HFF-Myc (cell line): ENCODE measurements at places on chromosomes 1 and 21.
A peak's percentile ranks its signal among the peaks of the same experiment; 100 is the strongest.

GRCh38 chr1:233240829-233241682 lies 54.5 kb downstream of the PCNX2 start:
- no peak for DNase-seq

- DNase-seq = no peak
These were observed 15.3 kb downstream of the FMO4 start for GRCh38 chr1:171329251-171329650.

DNA sequence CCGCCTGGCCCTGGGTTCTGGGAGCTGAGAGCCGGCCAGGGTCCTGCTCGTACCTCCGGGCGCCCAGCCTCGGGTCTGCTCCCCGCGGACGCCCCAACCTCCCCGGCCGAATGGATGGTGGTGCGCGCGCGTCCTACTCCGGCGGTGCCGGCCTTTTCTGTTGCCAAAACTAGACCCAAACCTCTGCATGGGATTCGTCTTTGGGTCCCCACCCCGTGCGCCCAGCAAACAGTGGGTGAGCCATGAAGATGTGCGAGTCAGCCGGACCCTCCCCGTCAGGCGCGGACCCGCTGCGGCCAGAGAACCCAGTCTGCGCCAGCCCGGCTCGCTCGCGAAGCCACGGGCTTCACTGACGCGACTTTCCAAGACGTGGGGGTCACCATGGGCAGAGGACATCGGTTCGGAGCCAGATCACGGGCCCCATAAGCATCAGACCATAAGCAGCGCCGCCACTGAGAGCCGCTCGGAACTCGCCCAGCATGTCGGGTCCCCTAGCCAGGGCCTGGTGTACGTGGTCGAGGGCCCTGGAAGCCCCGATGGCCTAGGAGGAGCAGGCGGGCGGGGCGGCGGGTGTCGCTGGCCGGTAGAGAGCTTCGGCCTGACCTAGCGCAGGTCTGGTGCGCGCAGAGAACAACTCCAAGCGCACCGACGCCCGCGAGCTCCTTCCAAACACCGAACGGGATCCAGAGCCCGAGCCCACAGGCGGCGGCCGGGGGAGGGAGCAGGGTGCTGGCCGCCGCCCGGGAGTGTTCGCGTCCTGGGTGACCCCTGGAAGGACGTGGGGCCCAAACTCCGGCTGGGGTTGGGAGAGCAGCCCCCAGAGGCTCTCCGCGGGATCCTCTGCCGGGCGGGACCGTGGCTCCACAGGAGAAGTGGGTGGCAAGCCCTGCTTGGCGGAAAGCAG lies 1.0 kb upstream of the TP73 start:
- no peak for DNase-seq

GRCh38 chr1:158145173-158145719 lies 35.4 kb upstream of the CD1D start:
- DNase-seq = peak; percentile 27

DNA sequence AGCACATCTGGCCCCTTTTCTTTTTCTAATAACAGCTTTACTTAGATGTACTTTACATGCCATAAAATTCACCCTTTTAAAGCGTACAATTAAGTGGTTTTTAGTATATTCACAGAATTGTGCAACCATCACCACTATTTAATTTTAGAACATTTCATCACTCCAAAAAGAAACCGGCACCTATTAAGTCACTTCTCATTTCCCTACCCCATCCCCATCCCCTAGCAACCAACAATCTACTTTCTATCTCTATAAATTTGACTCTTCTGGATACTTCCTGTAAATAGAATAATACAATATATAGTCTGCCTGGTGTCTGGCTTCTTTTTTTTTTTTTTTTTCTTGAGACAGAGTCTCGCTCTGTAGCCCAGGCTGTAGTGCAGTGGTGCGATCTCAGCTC lies 59.5 kb upstream of the ENAH start:
- DNase-seq = no peak

DNA sequence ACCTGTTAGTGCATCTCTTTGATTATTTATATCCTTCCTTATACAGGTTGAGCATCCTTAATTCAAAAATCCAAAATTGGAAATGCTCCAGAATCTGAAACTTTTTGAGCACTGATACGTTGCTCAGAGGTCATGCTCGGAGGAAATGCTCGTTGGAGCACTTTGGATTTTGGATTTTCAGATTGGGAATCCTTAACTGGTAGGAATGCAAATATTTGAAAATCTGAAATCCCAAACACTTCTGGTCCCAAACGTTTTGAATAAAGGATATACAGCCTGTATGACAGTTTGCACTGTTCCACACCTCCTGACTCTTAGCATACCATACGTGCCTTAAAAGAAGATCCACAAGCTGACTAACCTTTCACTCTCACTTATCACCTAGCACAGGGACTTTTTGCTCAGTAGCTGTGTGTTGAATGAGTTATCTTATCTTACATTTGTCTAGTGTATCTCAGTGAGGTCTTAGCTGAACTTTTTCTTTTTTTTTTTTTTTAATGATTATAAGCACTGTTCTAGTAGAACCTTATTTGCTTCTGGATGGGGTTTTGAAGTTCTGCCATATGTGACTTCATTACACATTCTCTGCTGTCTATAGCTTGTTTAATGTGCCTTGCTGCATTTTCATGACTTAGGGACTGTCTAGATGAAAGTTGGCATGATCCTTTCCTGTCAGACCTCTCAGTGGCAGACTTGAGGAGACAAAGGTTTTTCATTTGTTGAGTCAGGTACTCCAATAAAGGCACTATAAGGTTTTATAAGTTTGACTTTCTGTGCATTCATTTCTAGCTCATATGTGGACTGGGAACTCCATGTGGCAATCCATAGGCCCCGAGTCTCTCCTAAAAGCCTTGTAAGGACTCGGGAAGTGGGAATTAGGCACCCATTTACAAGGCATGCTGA lies 21.6 kb downstream of the PTGFRN start:
- no peak for DNase-seq

DNA sequence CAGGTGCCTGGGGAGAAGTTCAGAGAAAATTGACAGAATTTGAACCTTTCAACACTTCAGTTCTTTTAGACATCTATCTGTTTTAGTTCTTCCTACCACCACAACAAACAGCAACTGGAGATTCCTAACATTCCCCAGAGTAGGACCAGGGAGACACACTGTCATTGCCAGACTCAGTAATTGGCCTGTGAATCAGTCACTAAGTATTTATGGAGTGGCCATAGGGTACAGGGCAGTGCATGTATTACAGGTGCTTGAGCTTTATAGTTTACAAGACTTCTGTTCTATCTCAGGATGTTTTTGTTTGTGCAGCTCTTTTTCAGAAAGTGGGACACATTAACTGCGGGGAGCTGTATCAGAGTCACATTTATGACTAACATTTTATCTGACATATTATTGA lies 1.7 kb downstream of the CDC14A start:
- DNase-seq = no peak

DNA sequence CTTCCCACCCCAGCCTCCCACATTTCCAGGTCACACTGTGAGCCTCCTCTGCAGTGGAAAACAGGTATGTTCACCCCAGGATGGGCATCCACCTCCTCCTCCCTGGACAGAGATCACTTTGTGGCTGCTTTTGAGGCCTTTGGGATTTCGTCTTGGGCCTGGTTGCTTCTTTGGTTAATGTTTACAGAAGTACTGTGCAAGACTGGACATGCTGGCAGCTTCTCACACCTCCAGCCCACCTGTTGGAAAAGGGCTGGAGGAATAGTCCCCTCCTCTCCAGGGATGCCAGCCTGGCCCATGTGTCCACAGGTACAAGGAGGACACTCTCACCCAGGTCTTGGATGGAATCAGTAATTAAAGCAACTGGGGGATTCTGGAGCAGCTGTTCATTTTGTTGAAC lies 56.1 kb downstream of the KAZN start:
- no peak for DNase-seq

DNA sequence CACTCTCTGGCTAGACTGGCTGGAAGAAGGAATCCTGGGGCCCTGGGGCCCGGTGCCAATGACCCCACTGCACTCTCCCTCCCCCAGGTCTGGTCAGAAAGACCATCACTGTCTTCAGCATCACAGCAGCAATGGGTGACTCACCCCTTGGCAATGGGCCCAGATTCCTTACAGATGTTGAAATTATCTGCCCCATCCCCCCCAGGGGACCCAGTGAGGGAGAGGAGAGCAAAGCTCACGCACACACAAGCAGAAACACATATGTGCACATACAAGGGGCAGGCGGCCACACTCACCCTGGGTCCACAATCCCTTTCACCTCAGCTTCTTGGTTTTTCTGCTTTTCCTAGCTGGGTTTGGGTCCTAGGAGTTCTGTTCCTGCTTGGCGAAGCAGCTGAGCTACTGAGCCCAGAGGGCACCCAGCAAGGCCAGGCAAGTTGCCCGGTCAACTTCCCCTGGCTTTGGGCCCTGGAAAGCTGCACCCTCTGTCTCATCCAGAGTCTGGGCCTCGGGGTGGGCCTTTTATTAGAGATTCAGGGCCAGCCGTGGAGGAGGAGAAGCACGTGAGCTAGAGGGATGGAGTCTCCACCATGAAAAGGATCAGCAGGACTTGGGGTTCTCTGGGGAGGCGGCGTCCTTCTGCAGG lies 2.6 kb downstream of the COL16A1 start:
- peak; percentile 98 for DNase-seq

DNA sequence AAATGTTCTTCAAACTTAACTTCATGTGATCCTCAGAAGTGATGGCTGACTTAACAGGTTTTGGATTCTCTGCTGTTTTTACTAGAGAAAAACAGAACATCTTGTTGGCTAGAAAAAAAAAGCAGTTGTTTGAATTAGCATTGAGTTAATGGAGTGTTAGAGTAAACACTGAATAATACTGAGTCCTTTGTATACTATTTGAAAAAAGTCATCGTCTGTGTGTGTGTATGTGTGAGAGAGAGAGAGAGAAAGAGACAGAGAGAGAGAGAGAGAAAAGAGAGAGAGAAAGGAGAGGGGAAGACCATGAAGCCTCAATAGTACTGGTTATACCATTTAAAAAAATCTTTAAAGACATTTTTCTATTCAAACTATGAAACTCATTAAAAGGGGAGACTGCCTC lies 10.4 kb downstream of the ZNF697 start:
- no peak for DNase-seq

GRCh38 chr1:55064861-55065263 lies 25.5 kb downstream of the PCSK9 start:
- DNase-seq = no peak

DNA sequence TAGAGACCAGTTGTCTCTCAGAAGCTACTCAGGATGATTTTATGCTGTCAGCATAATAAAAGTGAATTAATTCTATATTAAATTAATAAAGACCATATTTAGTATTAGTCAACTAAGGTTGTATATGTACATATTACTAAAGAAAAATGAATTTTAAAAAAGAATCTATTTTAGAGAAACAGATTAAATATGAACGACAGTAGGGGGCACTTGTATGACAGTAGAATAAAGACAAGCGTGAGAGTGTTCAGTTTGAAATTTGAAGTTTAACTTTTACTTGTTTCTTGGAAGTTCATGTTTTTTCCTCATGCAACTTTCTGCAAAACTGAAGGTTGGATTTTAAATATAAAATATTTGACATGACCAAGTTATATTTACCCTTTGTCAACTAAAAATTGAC lies 67.9 kb upstream of the MACF1 start:
- DNase-seq = no peak

- DNase-seq = no peak
These were observed 12.2 kb upstream of the DHRS3 start for GRCh38 chr1:12629985-12630760.

DNA sequence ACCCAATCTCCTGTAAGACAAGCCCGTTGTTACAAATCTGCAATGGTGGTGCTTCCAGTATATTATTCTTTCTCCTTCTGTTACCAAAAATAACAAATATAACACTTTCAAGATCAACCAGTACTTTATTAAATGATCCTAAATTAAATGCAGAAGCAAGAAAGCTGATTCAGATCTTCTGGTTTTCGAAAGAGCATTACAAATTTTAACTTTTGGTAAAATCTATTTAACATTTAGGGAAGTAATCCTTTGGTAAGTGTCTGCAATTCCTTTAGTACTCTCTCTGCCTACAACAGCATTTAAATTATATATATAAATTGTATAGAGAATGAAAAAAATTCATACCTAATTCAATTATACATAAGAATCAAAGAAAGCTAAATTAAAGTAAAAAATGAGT lies 198.6 kb upstream of the HMCN1 start:
- no peak for DNase-seq

DNA sequence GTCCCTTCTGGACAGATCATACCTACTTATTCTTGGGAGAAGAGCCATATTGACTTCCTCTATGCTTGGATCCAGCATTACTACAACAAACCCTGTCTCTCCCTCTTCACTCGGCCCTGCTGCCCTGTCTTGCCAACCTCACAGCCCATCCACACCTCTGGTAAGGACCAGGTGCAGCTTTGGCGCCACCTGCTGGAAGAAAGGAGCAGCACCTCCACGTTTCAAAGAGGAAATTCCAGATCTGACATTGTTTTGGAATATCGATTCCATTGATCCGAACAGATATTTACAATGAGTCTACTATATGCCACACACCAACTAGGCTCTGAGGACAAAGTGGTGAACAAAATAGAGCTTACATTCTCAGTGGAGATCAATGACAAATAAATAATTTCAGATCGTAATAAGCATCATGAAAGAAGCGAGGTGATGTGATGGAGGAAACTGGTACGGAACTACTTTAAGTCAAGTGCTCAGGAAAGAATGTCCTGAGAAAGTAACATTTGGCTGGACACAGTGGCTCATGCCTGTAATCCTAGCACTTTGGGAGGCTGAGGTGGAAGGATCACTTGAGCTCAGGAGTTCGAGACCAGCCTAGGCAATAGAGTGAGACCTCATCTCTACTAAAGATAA lies 18.7 kb downstream of the MFSD2A start:
- no peak for DNase-seq

GRCh38 chr1:12145616-12146342 lies 21.0 kb upstream of the TNFRSF1B start:
- DNase-seq = no peak

GRCh38 chr1:36802018-36802417 lies 232.3 kb downstream of the GRIK3 start:
- DNase-seq = no peak

DNA sequence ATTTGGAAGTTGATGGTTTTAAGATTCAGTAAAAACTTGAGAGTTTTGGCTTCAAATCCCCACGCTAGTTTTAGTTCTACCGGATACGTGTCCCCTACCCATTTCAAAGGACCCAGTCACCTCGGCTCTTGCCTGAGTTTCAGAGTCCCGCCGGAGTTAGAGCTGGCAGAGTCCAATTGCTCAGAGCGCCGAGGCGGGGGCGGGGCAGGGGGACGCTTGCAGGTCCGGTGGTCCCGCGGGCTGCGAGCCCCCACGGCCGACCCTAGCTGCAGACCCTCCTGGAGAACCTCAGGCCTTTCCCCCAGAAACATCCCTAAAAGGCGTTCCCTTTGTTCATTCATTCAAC lies 765 bp upstream of the VPS45 start:
- DNase-seq = no peak
